Activated CD4-positive, alpha-beta T cell treated with anti-CD3 and anti-CD28 coated beads for 1 hour (primary cell): ENCODE measurements at places on chromosomes 16 and 17.

DNA sequence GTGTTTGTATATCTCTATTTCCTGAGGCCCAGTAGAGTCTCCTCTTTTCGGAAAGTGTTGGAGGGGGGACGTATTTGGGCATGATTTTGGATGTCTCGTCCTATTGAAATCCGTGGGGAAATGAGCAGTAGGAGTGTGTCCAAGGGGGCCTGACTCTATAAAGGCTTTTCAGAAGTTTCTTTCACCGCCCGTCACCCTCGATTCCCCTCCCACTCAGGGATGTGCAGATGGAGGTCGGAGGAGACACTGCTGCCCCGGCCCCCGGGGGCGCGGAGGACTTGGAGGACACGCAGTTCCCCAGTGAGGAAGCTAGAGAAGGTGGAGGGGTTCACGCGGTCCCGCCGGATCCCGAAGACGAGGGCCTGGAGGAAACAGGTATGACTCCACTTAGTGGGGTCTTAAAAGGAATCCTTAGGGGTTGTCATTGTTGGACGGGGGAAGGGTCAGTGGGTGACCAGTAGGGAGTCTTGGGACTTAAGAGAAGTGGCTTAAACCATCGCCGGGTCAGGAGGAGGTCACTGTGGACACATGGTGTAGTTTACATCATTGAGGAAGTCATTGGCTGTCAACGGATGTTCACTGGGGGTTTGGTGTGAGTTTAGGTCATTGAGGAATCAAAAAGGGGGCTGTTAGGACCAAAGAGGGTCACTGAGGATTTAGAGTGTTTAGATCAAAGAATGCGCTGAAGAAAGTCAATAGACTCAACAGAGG, 424 bp downstream of the MON1B start:
- no peak for DNase-seq

- DNase-seq: no peak
These were observed 1.3 kb upstream of the ZNF768 start for GRCh38 chr16:30527635-30528178.

DNA sequence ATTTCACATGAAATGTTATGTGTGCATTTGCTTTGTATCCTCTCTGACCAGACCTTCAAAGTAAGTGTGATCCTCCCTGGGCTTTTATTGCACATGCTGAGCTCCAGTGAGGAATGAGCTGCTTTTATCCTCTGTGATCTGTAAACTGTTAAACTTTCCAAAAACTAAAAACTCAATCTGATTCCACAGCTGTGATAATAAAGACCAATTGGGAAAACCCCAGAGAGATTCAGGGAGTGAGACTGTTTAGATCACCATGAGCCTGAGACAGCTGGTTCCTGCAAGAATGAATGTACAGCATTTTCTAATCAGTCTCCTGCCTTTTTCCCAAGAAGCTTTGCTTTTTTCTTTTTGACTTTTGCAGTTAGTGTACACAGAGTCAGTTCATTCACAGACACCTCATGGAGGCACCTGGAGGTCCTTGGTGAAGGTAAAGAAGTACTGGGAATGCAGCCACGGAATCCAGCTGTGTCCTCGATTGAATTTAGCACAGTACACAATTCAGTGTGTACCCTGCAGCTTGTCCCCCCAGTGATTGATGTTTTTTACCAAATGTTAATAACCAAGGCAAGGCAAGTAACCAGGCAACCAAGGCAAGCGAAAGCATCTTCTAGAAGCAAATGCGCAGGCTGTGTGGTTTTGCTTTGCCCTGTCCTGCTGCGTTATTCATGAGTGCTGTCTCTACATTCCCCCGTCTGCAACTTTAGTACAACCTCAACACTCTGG, 182.6 kb downstream of the LGALS9B start:
- no peak for DNase-seq

DNA sequence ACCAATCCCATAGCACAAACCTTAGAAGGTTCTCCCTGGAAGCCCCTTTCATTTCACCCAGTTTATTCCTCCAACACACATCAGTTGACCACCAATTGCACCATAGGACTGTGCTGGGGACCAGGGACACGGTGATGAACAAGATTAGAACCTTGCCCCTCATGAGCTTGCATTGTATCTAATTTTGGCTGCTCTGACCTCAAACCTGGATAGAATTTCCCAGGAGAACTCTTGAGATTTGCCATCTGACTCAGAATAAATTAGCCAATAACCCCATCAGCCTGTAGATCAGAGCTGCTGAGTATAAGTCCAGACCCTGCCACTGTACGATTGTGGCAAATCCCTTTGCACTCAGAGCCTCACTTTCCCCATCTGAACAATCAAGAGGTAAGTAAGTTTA, 52.1 kb downstream of the CDH11 start:
- DNase-seq: no peak
